ENCODE measurements at places on chromosomes 5 and 9. TPM values are rescaled to one million over a fixed set of nuclear protein-coding genes. Genes with fewer than 3 reads are reported as not detected.
A peak's percentile ranks its signal among the peaks of the same experiment; 100 is the strongest.

The FRRS1L gene
- total RNA-seq: 4.5 TPM

GRCh38 chr5:136106351-136107031 lies 26.2 kb upstream of the SMAD5 start:
- H3K36me3 ChIP-seq: no peaks in the 10 kb centered on the region
- H3K27me3 ChIP-seq: no peaks in the 10 kb centered on the region

DNA sequence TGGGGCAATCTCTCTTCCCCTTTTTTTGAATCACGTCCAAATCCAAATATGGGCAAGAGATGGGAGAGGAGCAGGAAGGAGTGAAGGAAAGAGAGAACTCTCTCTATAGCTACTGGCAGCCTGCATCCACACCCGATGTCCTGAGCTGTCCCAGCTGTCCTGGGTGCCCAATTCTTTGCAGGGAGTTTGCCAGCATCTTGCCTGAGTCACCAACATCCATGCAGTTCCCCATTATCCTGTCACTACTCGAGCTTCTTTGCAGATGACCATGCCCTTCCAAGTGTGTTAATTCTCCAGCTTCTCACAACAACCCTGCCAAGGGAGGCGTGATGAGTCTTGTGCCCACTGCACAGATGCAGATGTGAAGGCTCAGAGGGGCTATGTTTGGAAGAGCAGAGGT lies 127.1 kb downstream of the NSG2 start:
- no peaks in the 10 kb centered on the region for H3K27me3 ChIP-seq
- H3K4me1 ChIP-seq: no peaks in the 10 kb centered on the region
- DNase-seq: no peak
- no peak overlapping the region for H3K4me3 ChIP-seq

- peaks cover 100% of the 10 kb centered on the region for H3K36me3 ChIP-seq
- no peak overlapping the region for H3K27ac ChIP-seq
- DNase-seq: no peak
- no peaks in the 10 kb centered on the region for H3K4me1 ChIP-seq
- H3K27me3 ChIP-seq: no peaks in the 10 kb centered on the region
- H3K4me3 ChIP-seq: no peak overlapping the region
Observed at GRCh38 chr5:179887095-179887494, 20.6 kb downstream of the TBC1D9B start.

The PDE6A gene
- total RNA-seq: not detected

- peak; percentile 39 for DNase-seq
- peaks cover 17% of the 10 kb centered on the region for H3K4me1 ChIP-seq
- H3K27ac ChIP-seq: no peak overlapping the region
- no peaks in the 10 kb centered on the region for H3K36me3 ChIP-seq
Observed at GRCh38 chr9:17519761-17520160, 59.1 kb upstream of the SH3GL2 start.

GRCh38 chr9:115118879-115119218 lies 892 bp upstream of the TNC start:
- H3K27me3 ChIP-seq: no peaks in the 10 kb centered on the region
- H3K36me3 ChIP-seq: no peaks in the 10 kb centered on the region
- peak overlapping the region; percentile 80 for H3K27ac ChIP-seq
- DNase-seq: peak; percentile 85
- H3K4me1 ChIP-seq: peaks cover 11% of the 10 kb centered on the region

DNA sequence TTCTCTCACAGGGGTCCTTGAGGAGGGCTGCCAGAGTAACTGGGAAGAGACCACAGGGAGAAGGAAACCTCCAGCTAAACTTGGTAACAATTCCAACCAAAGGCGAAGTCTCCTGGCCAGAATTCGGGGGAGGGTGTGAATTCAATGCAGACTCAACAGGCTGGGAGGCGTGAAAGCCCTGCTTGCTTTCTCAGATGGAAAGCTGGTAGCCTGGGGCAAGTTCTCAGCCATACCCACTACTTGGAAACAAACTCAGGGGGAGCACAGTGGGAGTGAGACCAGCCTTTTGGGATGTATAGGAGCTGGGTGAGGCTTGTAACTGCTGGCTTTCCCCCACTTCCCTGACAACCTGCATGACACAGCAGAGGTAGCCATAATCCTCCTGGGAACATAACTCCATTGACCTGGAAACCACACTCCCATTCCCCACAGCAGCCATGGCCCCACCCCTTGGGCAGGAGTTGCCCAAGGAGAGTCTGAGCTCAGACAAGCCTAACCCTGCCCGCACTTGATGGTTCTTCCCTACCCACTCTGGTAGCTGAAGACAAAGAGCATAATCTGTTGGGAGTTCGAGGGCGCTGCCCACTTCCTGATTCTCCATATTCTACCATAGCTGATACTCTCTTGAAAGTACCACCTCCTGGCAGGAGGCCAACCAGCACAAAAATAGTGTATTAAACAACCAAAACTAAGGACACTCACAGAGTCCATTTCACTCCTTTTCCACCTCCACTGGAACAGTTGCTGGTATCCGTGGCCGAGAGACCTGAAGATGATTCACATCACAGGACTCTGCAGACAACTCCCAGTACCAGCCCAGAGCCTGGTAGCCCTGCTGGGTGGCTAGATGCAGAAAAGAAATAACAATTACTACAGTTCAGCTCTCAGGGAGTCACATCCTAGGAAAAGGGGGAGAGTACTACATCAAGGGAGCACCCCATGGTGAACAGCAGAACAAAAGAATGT lies 123.8 kb downstream of the FAM170A start:
- no peaks in the 10 kb centered on the region for H3K27me3 ChIP-seq
- DNase-seq: no peak
- no peak overlapping the region for H3K4me3 ChIP-seq
- H3K27ac ChIP-seq: no peak overlapping the region

The MEIKIN gene
- total RNA-seq: not detected

DNA sequence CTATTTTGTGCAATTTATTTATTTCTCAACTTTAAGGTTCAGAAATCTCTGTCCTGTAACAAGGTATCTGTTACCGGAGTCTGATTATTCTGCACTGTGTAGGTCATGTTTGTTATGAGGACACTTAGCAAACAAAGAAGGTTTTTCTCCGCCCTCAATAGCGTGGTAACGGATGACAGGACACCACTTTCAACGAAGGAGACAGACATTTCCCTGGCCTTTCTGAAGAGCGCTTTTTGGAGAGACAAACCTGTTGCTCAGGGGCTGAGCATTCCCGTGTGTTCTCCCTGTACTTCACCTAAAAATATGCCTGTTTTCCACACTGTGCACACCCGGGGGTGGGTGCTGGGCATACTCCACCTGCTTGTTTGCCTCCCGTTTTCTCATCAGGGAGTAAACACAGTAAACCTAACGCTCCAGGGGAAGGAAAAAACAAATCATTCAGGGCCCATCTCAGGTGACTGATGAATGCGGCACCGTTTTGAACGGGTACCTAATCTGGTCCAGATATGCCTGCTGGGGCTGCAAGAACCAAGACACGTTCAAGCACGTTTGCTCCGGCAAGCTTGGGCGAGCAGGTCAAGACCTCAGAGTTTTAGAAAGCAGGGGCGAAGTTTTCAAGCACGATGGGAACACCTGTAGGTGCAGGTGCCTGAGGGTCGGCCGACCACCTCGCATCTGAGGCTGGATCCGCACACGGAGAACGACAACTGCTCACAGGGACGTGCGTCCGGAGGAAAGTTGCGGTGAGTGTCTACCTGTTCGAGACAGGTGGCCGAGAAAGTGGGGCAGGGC lies 859 bp downstream of the RETREG1 start:
- H3K27ac ChIP-seq: peak overlapping the region; percentile 80
- H3K4me3 ChIP-seq: peak overlapping the region; percentile 81
- peaks cover 15% of the 10 kb centered on the region for H3K4me1 ChIP-seq
- H3K27me3 ChIP-seq: no peaks in the 10 kb centered on the region
- no peaks in the 10 kb centered on the region for H3K36me3 ChIP-seq

DNA sequence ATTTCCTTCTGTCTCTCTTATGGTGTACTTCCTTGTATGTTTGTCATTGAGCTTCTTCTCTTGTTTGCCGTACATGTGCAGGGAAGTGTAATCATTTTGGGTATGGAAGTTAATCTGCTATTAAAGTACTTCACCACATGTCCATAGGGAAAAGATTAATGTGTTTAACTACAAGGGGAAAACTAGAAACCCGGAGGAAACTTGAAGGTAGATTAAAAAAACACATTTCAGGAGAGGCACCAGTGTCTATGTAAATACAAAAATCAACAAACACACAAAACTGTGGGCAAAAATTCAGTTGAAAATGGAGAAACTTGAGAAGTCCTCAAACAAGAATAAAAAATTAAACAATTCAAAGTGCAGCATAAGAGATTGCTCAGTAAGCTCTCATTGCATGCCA lies 166.4 kb downstream of the PBX3 start:
- no peak overlapping the region for H3K27ac ChIP-seq
- no peaks in the 10 kb centered on the region for H3K36me3 ChIP-seq

- no peak overlapping the region for H3K4me3 ChIP-seq
- H3K36me3 ChIP-seq: no peaks in the 10 kb centered on the region
- H3K27ac ChIP-seq: no peak overlapping the region
- H3K4me1 ChIP-seq: peaks cover 8% of the 10 kb centered on the region
Observed at GRCh38 chr5:16540421-16540820, 74.8 kb upstream of the ZNF622 start.

DNA sequence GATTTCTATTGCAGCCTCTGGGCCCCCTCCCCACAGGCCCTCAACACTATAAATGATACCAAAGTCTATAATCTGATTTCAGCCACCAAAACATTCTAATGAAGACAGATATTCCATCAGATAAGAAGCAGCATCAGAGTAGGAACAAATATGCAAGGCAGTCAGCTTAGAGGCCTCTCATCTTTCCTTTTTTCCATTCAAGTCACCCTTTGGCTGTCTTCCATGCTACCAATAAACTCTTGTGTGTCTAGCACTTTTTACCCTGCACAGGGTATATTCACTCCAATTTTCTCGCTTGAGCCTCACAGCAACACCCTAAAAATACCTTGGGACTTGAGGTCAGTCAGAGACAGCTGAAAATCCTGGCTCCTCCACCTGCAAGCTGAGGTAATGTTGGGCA lies 193.7 kb downstream of the BRINP1 start:
- DNase-seq: no peak
- H3K36me3 ChIP-seq: no peaks in the 10 kb centered on the region
- no peaks in the 10 kb centered on the region for H3K27me3 ChIP-seq
- H3K4me3 ChIP-seq: no peak overlapping the region
- H3K27ac ChIP-seq: no peak overlapping the region

The PCDHA1 gene
- 0.37 TPM for total RNA-seq

DNA sequence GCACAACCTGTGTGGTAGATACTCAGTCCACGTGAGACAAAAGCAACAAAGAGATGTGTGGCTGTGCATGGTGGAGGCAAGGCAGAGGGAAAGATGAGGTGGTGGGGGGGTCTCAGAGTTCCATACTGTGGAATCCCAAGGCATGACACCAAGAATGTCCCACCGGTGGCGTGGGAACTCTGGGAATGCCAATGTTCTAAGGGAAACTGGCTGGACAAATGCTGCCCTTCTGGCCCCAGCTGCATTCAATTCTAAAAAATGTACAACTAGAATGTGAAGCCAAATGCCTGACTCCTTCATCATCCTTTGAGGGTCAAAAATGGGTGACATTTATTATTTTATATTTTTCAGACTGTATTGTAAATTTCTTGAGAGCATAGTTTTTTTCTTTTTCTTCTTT lies 58.2 kb upstream of the EQTN start:
- H3K27me3 ChIP-seq: no peaks in the 10 kb centered on the region
- no peak overlapping the region for H3K27ac ChIP-seq
- no peak overlapping the region for H3K4me3 ChIP-seq
- no peaks in the 10 kb centered on the region for H3K36me3 ChIP-seq

DNA sequence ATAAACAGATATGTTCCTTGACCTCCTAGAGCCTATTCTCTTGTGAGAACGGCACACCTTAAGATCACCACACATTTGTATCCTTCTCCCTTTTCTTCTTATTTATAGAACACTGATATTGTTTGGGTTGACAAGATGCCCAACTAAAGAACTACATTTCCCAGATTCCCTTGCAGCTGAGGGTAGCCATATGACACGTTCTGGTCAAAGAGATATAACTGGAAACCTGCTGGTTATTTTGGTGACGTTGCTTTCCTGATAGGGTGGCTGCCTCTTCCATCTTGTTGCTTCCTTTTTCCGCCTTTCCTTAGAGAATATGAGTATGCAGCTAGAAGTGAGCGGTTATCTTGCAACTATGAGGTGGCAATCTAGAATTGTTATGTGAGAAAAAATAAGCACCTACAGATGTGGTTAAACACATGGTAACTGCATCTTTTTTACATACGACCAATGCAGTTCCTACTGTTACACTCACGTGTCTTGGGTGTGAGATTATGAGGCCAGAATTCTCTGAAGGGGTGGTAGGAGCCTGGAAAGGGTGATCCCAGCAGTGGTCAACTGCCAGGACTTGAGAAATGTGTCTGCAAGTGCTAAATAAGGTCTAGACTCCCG lies 72.9 kb downstream of the SEC61B start:
- no peaks in the 10 kb centered on the region for H3K36me3 ChIP-seq
- no peak overlapping the region for H3K4me3 ChIP-seq
- H3K27ac ChIP-seq: no peak overlapping the region
- peaks cover 9% of the 10 kb centered on the region for H3K27me3 ChIP-seq
- no peaks in the 10 kb centered on the region for H3K4me1 ChIP-seq

DNA sequence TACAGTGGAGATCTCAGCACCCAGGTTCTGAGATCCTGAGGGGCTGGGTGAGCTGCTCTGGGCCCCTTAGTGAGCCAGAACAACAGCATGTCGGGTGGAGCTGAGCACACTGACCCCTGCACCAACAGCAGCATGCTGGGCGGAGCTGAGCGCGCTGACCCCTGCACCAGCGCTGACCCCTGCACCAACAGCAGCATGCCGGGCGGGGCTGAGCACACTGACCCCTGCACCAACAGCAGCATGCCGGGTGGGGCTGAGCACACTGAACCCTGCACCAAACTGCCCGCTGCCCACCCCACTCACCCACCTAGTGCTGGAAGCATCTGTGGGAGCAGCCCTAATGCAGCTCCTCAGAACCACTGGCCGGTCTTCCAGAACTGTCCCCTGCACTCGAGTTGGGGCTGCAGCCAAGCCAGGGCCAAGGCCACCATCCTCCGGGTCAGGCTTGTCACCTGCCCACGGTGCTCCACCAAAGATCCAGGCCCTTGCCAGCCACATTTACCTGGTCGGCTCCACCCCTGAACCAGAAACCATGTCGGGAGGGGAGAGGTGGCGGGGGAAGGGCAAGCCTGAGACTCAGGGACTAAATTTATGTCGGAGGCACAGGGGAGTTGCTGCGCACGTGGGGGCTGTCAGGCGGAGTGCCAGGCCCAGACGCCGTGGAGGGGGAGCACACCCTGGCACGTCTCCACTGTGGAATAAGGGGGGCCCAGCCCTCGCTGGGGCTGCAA lies 80.3 kb downstream of the ADAMTS2 start:
- no peak for DNase-seq
- H3K27me3 ChIP-seq: peaks cover 21% of the 10 kb centered on the region
- H3K27ac ChIP-seq: peak overlapping the region; percentile 46
- no peaks in the 10 kb centered on the region for H3K36me3 ChIP-seq

The AKNA gene
- 85.8 TPM for total RNA-seq

- H3K27ac ChIP-seq: no peak overlapping the region
- no peak for DNase-seq
- peaks cover 10% of the 10 kb centered on the region for H3K4me1 ChIP-seq
- H3K27me3 ChIP-seq: no peaks in the 10 kb centered on the region
- no peak overlapping the region for H3K4me3 ChIP-seq
- H3K36me3 ChIP-seq: no peaks in the 10 kb centered on the region
Observed at GRCh38 chr9:112719696-112720095, 1.8 kb upstream of the INIP start.
